ENCODE measurements at places on chromosomes 4 and X.

- no peak for DNase-seq
These were observed 13.5 kb downstream of the TIMP1 start for GRCh38 chrX:47595716-47596251.

DNA sequence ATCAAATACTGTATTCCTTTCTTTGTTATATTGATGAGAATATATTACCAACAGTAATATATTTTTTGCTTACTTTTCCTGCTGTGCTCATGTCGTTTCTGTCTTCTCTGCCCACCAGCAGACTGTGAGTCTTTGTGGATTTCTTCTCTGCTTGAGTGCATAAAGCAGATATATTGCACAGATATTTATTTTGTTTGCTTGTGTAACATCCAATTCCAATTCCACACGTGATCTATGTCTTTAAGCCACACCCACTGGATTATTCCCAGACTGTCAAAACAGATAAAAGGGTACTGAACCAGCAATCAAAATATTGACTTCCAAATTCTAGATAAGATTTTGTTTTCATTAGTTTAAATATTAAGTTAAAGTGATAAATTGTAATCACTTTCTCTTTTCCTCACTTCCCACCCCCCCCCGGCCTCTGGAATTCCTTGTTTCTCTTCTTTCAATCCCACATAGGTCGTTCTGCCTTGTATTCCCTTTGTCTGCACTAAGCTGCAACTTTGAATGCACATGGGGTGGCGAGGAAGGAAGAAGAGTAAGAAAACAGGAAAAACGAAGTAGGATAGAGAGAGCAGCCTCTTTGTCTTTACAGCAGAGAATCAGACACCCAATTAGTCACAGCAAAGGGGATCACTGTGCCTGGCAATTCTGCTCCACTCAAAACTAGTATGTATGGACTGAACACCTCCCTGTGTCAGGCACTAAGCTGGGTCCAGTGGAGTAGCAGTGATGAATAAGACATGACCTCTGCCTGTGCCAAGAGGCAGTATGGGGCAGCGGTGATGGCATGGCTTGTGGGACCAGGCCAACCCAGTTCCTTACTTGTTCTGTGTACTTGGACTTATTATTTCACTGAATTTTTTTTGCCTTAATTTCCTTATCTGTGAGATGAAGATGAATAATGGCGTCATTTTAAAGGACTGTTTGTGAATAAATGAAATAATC is at the start of gene ADH1B:
Gene ADH1B, minus strand, starts transcription at position 161 of the 951 bp plus-strand sequence. Its CDS starts 70 bp downstream, at position 91.
- no peak for DNase-seq

- no peak for DNase-seq
These were observed 331 bp downstream of the SETD7 start for GRCh38 chr4:139555705-139556070.

DNA sequence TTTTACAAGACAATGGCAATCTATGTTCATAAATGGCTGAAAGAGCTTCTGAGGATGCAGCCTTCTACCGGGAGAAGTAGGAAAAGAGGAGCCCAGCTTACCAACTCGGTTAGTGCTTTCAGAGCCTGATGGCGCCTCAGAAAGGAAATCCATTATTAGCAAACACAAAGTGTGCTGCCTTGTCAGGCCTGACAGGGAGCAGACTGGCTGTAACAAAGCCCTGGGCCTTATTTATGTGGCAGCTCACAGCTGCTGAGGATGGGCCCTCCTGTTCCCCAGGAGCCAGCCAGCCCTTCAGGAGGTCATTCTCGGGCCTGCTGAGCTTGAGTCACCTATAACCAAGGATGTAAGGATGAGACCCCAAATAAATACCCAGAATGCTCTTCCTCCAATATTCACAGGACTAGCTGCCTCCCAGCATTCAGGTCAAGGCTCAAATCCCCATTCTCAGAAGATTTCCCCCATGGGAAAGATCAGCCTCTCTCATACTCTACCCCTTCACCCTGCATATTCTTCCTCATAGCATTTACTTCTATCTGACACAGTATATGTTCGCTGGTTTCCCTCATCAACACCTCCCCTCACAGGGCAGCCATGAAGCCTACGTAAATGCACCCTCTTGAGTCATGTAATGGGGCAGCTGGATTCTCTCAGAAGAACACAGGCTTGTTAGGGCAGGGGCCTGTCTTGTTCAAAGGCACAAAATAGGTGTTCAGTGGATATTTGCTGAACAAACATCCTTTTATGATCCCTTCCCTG is 227.0 kb upstream of the RASGEF1B start:
- DNase-seq, result no peak

GRCh38 chr4:80911458-80911857 is 119.0 kb upstream of the BMP3 start:
- no peak for DNase-seq

- no peak for DNase-seq
These were observed 63.5 kb upstream of the IL1RAPL2 start for GRCh38 chrX:104502460-104502859.

DNA sequence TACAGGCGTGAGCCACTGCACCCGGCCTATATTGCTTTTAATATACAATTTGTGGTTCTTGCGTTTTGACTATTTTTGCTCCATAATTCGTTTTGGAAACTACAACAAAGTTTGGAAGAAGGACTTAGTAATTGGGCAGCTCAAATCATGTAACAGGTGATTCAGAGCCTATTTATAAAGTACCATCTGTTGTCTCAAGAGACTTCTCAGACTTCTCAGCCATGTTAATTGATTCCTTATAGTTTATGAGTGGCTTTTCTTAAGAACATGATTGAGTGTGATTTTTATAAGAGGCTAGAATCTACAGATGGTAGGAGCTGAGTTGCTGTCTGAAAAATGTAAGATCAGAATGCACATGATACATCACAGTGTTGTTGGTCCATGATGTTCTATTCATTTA is 240.2 kb downstream of the ADGRL3 start:
- DNase-seq, result no peak

DNA sequence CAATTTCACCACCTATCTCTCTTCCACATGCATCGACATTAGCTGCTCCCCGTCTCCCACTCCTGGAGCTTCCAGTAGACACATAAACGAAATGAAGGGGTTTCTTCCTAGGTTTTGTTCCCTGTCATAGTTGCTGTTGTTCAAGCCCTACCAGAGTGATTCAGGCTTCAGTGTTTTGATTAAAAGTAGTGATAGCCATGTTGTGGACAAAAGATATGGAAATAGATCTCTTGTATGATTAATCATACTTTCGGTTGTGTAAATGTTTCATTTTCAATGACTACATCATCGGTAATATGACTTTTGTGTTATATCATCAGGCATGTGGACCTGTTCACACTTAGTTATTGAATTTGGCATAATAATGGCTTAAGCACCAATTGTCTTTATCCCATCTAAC is 96.5 kb upstream of the KLF3 start:
- no peak for DNase-seq

GRCh38 chr4:182826391-182826790 is 90.8 kb downstream of the DCTD start:
- no peak for DNase-seq

- no peak for DNase-seq
These were observed 91.2 kb upstream of the C1QTNF7 start for GRCh38 chr4:15336410-15337167.

GRCh38 chrX:85994228-85994627 is 53.1 kb downstream of the CHM start:
- DNase-seq, result no peak

DNA sequence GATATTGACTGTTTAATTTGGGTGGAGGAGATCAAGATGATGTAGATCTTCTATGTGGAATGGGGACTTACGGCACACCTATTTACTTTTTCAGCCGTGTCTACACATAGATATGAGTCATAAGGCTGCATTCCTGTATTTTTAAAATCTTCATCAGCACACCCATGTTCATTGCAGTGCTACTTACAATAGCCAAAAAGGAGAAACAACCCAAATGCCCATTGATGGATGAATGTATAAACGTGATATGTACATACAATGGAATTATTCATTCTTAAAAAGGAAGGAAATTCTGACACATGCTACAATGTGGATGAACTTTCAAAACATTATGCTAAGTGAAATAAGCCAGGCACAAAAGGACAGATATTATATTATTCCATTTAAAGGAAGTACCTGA is 98.6 kb downstream of the AASDH start:
- DNase-seq, result no peak

DNA sequence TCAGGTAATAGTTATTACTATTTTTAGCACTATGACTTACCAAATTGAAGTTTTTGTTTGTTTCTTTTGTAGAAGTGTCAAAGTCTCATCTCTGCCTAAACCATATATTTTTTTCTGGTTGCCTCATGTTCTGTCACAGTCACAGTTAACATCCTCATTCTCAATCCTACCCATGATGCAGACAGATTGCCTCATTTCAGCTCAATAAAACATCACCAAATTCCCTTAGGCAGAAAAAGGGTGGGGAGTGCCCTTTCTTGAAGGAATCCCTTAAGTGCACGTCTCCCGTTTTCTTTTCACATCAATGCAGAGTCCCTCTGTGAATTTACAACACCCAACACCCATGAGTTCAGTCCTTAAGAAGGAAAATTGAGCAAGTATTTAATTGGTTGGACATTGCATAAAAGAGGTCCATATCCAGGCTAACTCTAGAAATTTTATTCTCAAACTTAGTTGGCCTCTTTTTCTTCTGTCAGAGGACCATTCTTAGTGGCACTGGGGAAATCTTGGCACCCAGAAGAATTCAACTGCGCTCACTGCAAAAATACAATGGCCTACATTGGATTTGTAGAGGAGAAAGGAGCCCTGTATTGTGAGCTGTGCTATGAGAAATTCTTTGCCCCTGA is 103.7 kb upstream of the BMPR1B start:
- no peak for DNase-seq

DNA sequence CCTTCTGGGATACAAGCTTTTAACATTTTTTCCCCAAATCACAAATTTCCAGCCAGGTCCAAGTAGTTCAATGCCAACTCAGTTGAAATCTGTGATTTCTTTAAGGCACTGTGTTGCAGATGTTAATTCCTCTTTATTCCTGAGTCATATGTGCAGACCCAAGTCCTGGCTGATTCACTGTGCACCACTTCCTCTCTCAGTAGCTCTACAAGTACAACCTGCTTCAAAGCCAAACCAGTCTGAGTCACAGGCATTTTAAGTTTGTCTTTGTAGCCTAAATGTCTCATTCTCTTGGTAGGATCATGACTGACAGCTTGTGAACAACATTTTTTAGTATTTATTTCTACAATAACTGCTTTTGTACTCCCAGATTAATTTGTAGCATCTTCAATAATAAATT is 165.6 kb upstream of the S100G start:
- DNase-seq, result no peak

DNA sequence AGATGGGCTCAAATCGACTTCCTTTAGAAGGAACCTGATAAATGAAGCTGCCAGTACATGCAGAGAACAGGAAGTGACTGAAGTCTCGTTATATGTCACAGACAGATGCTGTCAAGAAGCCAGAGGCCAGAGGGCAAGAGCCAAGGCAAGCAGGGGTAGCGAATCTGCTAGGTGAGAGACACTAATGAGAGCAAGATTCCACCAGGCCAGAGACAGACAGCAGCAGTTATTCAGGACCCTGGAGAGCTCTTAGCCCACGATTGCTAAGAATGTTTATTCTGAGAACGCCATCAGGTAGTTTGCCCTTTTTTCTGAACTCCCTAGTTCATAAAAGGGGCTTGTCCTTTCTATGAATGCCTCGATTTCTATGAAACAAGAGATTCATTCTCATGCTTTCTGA is 73.7 kb downstream of the BEND2 start:
- DNase-seq, result no peak

- no peak for DNase-seq
These were observed 1244.0 kb upstream of the TENM3 start for GRCh38 chr4:180999217-180999616.

GRCh38 chrX:71996826-71997225 is 86.2 kb downstream of the NHSL2 start:
- no peak for DNase-seq

DNA sequence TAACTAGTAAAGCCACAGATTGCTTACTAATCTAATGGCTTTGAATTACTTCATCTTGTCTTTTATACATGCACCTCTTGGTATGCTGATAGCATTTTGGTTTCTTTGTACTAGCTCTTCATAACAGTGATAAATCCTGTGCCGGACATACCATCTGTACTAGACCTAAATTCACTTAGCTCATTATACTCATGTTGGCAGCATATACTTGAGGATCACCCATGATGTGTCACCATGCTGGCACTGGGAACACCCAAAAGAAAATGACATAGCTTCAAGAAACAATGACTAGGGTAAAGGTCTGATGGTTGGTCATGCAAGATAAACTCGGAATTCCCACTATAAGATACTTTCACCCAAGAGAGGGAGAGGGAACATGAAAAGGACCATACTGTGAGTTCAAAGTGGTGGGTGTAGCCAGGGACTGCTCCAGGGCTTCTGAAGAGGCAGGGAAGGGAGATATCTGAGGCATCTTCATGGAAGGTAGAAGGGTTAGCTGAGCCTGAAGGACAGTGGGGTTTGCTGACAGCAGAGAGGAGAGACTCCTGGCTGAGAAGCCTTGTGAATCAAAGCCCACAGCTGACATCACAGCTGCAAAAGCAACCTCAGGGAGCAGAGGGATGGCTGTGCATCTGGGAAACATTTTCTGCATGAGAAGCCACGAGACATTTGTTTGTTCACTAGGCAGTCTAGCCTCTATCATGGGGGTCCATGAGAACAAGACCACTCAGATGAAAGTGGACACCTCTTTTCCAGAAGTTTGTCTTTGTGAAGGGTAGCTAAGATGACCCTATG is 314.2 kb downstream of the RAB28 start:
- no peak for DNase-seq

GRCh38 chr4:80229128-80229527 is 31.8 kb downstream of the PRDM8 start:
- no peak for DNase-seq

GRCh38 chrX:12954981-12955380 is 19.9 kb upstream of the TMSB4X start:
- DNase-seq, result no peak

GRCh38 chr4:86957215-86957614 is 22.4 kb downstream of the AFF1 start:
- no peak for DNase-seq

DNA sequence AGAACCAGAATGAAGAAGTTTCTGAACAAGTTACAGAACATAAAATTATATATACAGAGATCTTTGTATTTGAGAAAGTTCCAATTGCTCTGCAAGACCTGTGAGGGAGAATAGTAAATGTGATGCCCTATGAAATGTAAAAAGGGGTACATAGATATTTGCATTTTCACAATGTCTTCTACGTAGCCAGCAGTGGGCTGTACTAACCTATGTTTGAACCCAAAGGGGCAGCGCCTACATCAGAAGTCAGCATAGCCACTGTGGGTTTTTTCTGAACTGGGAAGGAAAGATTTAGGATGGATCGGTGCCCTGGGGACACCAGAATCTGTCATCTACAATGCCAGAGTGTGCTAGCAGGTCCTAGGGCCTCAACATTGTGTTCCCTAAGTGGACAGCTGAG is 69.5 kb upstream of the CT45A1 start:
- DNase-seq, result no peak

- no peak for DNase-seq
These were observed 6.1 kb downstream of the TCEANC start for GRCh38 chrX:13659063-13659462.

DNA sequence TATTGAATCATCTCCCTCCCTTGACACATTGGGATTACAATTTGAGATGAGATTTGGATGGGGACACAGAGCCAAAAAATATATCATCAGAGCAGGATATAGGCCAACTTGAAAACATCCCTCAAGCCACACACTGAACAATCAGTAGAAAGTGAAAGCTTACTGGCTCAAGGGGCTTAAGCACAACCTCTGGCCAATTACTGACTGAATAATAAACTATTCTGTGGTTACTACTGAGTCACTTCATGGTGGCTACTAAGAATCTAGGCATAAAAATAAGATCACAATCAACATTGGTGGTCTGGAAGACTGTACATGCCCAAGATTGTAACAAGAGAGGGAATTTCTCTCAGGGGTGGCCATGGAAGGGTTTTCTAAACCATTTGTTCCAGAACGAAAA is 27.4 kb upstream of the GPR174 start:
- no peak for DNase-seq
